ENCODE measurements at places on chromosomes 1 and 21. TPM values are rescaled to one million over a fixed set of nuclear protein-coding genes. Genes with fewer than 3 reads are reported as not detected.
A peak's percentile ranks its signal among the peaks of the same experiment; 100 is the strongest.

Gene ALPL
- not detected for total RNA-seq

Gene RAB42
- total RNA-seq = not detected

Gene LYPD8
- 5.1 TPM for total RNA-seq

- no peak for DNase-seq
Measured at GRCh38 chr1:106700211-106700610, 356.3 kb upstream of the PRMT6 start.

DNA sequence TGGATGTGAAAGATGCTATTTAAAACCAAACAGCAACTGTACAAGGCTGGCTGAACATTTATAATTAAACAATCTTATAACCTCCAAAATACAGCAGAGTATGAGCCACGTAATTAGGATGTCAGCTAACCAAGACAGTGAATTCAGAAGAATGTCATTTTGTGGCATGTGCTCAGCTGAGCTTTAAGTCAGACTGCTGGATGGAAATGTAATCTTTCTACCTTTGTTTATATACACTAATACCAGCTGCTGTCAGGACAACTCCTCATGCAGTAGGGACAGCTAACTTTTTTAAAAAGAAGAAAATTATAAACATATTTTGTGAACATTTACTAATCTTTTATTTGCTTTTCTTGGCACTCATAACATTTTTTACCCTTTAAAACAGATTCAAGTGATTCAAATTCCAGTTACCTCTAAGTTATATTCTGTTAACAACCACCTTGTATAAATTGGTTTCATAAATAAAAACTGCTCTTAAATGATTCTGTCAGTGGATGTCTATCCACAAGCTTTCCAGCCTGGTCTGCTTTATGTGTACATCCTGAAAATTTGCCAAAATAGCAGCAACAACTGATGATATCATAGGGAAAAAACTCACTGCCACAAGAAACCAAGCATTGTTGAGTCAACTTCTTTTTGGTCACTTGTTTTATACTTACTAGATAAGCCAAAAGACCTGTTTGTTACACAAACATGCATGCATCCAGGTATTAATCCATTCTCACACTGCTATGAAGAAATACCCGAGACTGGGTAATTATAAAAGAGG, 36.1 kb downstream of the DPH5 start:
- peak; percentile 79 for DNase-seq

DNA sequence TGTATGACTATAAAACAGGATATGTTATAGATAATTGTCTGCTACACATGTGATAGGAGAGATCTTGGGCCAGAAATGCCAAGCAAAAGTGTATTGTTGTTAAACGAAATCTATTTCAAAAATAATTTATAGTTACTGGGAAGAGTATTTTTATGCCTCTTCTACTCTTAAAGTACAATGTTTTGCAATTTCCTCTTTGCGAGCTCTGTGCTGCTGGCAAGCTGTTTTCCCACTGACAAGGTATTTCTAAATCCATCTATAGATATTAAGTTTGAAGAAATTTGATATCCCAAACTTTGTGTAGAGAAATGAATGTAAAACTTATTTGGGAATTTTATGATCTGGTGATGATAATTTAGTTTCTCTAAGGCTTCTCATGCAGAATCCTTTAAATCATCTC, 63.3 kb upstream of the PTGFR start:
- DNase-seq = no peak

DNA sequence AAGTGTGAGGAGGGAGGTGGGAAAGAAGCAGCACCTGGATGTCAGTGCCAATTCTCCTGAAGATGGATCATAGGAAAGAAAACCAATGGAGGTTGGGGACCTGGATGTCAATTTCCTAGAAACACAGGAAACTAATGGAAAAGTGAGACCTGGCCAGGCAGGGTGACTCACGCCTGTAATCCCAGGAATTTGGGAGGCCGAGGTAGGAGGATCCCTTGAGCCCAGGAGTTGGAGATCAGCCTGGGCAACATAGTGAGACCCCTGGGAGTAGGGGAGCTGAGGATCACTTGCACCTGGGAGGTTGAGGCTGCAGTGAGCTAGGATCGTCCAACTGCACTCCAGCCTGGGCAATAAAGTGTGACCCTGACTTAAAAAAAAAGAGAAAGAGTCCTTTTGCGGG, 21.4 kb upstream of the SLC9A1 start:
- DNase-seq = no peak

GRCh38 chr21:38887749-38888148, 82.0 kb downstream of the ETS2 start:
- no peak for DNase-seq

GRCh38 chr1:21706151-21706835, 37.1 kb upstream of the RAP1GAP start:
- DNase-seq = peak; percentile 19

DNA sequence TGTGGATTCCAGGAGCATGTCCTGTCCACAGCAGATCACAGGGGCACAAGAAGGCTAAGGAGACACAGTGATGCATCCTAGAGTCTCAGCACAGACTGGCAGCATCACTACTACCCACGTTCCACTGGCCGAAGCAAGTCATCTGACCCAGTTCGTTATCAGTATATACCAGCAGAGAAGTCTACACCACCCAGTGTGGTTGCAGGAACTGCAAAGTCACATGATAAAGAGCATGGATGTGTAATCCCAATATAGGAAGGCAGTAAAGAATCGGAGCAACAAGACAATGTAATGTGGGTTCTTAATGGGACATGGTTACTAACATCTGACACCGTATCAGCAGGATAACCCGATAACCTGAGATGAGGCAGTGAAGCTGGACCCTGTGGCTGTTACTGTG, 246.6 kb downstream of the RRAGC start:
- no peak for DNase-seq

DNA sequence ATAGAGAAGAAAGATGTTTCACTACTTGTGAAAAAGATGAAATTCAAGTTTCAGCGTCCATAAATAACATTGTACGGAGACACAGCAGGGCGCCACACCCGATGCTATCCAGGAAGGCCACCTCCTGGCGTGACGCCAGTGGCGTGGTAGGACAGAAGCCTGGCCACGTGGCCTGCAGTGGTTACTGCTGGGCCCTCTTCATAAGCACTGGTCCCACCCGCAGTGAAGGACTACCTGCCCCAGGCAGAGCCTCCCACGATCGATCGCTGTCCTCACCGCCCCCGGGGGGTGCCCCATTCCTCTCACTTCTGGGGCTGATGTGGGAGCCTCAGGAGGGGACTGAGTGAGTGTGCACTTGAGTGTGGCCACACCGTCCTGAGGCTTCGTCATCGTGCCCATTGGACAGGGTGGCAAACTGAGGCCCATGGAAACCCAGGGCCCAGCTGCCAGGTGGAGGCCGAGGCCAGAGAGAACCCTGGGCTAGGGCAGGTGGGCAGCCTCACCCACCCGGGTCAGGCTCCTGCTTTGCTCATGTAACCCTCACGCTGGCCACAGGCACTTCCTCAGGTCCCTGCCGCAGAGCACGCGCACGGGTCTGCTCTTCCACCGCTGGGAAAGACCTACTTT, 11.7 kb upstream of the HES5 start:
- DNase-seq = no peak

- DNase-seq = no peak
Measured at GRCh38 chr1:234745276-234745675, 135.3 kb upstream of the IRF2BP2 start.

- DNase-seq = no peak
Measured at GRCh38 chr1:221740993-221741702, 741 bp downstream of the DUSP10 start.
